ENCODE measurements at places on chromosomes 2 and 18. TPM values are rescaled to one million over a fixed set of nuclear protein-coding genes. Genes with fewer than 3 reads are reported as not detected.

CD28 gene
- polyA plus RNA-seq: 1.9 TPM

EFHD1 gene
- polyA plus RNA-seq: 55.4 TPM

FOXD4L1 gene
- 0.60 TPM for polyA plus RNA-seq

DNA sequence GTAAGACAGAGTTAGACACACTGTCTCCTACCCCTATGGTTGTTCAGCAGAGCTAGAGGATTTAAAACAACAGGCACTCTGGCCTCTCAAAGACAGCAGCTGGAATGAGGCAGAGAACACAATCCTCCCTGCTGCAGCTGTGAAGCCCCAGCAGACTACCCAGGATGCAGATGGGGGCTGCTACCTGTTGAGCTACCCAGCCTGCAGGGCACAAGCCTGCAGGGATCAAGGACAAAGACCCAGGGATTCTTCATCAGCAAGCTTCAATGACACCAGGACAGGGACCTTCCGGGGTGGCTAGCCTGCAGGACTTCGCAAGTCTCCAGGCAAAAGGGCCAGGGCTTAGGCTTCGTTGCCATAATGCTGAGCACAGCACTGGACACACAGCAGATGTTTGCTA lies 27.2 kb downstream of the GALNT14 start:
- no peak for DNase-seq

DNA sequence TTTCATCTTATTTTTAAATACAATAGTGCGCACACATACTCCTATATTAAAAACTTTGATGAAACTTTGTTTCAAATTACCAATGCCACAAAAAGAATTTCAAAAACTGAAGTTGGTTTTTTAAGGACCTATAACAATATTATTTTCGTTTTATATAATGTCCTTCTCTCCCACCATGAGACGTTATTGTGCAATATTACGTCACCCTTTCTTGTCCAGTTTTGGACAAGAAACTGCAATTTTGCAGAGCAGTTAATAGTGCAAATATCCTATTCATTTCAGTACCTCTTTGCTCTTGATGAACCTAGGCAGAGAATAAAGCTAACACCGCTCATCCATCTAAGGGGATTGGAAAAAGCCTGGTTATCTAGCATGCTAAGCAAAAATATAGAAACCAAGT lies 9.7 kb upstream of the ZNF516 start:
- no peak for DNase-seq

DNA sequence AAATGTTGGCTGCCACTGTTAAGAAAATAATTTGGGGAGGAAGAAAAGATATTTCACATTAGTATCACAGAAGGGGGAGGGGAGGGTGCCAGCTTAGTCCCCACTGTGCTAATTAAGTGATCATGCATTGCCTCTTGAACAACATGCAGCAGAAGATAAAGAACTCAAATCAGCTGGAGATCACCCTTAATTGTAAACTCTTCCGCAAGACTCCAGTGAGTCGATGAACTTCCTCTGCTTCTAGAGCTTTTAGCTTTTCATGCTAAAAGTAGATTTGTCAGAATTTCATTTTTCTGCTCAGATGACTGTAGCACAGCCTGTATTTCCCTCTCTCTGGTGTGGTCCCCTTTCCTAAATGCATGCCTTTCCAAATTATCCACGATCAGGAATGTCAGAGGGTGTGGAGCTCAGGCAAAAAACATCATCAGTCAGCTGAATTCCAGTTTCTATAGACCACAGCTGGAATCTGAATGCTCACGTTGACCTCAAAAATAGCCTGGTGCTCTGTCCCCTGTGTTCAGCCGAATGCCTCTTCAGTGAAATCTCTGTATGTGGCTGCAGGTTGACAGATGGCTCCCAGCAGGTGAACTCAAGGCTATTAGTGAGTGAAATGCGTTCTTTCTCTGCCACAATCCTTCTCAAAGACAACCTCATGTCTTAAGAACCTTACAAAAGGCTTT lies 156.8 kb upstream of the UNC80 start:
- no peak for DNase-seq

All from left kidney (tissue), 8 donors.